ENCODE measurements at places on chromosomes 3 and 15.

DNA sequence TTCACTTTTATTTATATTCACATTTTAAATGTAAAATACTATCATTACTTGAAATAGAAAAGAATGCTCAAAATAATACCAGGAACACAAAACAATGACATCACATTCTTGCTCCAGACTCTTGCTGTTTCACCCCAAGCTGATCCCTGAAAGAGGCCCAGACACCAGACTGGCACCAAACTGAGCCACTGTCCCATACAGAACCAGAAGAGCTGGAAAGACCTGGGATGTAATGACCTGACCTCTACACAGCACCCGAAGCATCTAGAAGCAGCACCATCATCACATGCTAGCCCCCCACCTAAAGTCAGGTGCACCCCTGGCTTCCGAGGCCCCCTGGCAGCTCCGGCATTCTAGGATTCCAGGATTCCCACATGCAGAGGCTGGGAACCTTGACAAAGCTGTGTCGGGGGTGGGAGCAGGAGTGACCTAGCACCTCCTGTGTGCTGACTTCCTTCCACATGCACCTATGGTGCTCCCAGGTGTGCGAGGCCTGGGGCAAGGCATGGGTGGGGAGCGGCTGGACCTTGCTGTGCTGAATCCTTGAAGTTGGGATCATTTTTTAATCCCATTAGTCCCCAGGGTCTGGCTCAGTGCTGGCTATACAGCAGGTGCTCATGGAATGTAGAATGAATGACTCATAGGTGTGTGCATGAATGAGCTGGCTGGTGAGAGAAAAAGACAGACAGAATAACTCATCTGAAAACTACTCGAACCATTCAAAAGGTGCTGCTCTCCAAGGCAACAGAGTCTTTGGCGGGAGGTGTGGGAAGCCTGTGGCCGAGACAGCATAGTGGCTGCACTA is 144.7 kb upstream of the IQSEC1 start:
- no peak for DNase-seq

DNA sequence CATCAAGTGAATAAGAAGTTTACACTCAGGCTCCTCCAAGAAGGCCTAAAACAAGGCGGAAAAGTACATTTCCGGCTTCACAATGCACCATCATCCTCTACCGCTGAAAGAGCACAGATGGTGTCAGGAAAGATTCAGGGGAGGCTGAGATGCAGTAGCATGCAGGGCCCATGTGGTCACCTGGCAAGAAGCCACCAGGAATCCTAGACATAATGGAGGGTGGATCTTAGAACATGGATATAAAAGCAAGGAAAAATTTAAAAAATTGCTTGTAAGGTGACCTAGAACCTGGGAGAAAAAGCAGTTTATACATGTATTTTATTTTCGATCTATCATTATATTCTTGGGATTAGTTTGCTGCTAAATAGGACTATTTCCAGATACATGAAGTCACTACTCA is 21.9 kb upstream of the OTOL1 start:
- no peak for DNase-seq

- no peak for DNase-seq
Measured at GRCh38 chr3:35184775-35185174, 454.6 kb upstream of the ARPP21 start.

DNA sequence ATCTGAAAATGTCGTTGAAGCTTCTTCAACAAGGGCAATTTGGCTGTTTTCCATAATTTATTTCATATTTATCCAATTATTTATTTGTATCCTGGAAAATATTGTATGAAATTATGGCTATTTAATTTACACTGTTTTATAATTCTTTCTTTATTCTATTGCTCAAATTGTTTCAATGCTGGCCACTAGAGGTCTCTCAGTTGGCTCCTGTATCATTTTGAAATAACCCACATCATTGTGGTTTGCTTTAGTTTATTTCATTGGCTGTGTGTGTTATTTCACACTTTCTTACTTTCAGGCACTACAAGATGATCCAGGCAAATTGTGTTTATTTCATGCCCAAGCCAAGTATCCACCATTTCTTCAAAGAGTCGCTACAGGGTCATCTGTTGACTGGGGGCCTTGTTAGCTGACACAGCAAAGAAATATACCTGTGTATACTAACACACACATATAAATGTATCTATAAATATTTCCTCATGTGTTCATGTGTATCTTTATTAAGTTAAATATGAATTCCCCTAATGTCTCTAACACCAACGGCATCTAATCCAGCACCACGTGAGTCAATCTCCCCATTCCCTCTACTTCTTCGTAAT is 86.2 kb downstream of the NPAP1 start:
- peak; percentile 5 for DNase-seq

GRCh38 chr3:40780291-40780924 is 255.6 kb downstream of the ZNF621 start:
- DNase-seq: no peak

DNA sequence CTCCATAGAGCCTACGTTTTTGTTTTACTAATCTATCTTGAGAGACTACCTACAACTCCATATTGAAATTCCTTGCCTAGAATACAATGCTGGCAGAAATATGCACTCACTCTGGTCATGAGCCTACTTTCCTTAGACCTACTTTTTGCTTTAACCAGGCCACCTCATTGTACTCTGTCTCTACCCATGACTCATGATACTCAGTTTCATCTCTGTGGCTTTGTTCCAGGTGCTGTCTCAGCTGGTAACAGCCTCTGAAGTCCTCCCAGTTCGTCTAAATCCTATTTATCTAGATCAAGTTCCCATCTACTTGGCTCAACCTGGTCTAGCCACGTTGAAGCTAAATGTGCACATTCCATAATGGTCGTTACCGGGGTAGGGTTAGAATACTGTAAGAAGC is 536.4 kb downstream of the RSL24D1 start:
- DNase-seq: no peak

DNA sequence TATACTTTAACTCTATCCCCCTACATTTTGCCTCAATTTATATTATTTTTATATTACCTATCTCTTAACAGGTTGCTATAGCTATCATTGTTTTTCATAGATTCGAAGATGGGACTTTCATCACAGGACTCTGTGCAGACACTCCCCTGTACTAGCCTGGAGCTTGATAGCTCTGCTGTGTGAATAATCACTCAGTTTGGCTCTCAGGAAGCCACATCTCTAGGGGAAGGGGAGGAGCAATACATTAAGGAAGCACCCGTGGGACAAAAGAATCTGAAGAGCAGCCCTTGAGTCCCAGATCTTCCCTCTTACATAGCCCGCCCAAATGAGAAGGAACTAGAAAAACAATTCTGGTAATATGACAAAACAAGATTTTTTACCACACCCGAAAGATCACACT is 114.3 kb upstream of the FXR1 start:
- no peak for DNase-seq

DNA sequence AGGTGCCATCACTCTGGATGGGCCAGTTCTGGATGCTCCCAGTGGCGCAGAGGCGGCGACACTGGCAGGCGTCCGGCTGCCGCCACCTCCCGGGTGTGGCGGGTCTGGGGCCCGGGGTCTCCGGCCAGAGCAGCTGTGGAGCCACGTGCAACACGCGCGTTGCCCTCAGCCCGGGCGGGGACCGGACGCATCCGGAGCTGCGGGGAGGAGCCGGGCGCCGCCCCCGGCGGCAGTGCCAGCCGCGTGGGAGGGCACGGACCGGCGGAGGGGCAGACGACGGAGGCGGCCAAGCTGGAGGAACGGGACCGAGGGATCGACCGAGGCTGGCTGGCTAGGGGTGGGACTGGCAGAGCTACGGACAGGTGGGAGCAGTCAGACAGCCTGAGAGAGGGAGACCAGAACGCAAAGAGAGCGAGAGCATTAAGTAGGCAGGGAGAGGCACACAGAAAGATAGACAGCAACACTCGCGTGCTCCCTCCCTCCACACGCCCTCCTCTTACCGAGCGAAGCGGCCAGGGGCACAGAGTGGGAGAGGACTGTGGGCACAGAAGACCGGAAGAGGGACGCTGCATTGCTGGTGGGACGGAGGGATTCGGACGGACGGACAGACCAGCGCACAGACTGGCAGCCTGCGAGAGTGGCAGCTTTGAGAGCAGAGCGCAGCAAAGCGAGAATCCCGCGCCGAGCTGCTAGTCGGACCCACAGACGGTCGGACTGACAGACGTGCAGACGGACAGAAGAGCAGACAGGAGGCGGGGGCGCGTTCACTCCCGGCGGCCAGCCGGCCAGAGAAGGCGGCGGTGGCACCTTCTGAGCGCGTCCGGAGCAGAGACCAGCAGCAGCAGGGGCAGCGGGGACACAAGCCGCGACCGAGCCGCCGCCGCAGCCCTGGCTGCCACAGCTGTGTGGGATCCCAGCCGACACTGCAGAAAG is at the start of gene ARPP21:
Gene ARPP21, plus strand, starts transcription at position 272 of the 933 bp plus-strand sequence. CDS start 42,227 bp downstream, outside the sequence.
- DNase-seq: no peak

DNA sequence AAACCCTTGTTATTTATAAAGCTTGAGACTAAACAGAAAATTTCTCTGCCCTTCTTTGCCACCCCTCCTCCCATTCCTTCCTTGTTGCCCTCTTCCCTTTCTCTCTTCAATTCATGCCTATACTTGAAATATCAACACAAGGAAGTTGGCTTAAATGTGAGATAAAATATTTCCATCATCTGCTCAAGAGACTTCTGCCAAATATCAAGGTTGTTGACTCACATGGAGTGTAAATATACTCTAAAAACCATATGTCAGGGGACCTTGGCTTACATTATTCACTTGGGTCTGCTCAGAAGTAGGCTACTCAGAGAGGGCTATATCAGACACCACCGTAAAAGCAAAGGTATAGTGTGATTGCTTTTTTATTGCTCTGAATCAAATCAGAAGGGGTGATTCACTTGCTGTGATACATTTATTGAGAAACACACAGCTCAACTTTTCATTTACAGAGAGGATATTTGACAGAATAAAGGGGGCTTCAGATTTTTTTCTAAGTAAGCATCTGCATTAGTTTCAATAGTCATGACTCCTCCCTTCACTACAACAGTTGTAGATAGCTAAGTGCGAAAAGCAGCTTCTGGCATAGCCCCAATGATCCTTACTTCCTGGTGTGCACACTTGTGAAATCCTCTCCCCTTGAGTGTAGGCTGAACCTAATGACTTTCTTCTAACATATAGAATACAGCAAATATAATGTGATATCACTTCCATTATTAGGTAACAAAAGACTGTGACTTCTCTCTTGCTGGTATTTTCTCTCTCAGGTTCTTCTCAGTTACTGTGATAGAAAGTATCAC is 386.2 kb downstream of the EFHB start:
- no peak for DNase-seq

DNA sequence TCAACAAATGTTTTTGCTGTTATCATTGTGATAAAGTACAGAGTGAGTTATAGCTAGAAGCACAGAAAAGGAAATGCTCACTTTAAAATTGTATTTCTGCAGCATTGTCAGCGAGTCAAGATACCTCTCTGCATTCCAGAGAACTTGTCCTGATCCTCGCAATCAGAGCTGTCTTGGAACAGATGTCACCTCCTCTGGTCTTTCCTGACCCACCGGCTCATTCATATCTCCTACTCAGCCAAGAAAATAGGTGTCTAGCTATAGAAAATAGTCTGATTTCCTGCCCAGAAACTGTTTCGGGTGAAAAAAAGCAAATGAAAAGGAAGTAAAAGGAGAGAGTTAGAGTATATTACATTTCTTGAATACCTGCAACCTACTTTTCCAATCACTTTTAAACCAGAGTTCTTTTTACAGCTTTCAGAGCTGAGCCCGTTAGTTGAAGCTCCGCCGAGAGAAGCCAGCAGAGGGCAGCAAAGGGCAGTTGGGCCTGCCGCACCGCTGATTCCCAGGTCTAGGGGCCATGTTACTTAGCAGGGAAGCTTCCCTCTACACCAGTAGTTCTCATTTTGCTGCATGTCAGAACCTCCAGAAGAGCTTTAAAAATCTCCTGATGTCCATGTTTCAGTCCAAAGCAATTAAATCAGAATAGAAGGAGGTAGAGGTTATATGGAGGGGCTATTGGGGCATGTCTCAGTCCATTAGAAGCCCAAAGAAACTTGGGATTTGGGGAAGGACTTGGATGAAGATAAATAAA is 185.7 kb upstream of the THRB start:
- DNase-seq: peak; percentile 56

DNA sequence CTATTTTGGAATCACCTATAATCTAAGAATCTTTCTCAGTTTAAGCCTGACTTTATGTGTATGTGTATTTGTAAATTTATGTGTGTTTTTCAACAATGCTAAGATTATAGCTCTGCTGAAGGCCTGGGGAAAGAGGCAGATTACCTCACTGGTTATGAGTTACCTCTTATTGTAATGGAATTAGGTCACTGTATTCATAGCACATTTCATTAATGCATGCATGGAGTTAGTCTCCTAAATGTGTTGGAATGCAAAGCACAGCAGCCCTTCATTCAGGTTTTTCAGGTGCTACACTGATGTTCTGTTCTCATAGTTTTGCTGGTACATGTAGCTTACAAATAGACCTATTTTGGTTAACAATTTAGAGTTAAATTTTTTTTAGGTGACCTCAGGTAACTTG is 9.5 kb downstream of the GPR87 start:
- DNase-seq: no peak

DNA sequence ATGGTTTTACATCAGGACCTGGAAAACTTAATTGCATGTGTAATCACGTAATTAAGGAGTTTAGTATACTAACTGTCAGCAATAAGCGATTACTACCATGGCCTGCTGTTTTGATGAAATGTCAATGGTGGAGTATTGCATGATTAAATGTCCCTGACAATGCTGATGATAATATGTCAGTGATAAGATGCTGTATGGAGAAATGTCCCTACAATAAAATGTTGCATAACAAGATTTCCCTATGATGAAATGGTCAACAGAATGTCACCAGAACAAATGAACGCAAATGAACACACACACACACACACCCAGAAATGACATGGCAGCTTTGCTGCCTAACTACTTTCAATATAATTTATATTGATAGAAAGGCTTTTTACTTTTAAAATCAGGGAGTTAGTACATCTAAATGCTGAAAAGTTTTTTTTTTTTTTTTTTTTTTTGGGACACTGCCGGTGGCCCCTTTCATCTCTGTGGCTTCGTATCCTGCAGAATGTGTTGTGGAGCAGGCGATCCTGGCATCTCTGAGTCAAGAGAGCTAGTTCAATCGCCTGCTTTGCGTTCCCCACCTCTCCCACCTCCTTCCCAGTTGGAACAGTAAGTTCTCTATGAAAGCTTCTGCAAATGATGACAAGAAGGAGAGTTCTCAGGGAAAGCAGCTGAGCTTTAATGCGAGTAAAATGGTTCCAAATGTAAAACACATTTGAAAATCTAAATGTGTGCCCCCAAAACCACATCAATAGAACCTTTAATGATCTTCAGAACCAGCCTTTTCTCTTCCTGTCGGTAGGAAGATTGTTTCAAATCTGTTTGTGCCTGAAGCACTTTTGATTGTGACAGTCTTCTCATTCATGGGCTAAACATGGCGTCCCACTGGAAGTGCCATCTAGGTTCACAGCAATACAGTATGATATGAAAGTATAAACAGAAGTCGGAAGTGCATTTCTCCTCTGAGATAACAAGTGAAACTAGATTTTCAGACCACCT is 170.1 kb upstream of the GBE1 start:
- no peak for DNase-seq
